ENCODE measurements at places on chromosomes 3 and 15.

- no peak for DNase-seq
Measured at GRCh38 chr3:172918165-172918564, 167.6 kb downstream of the ECT2 start.

GRCh38 chr3:9377981-9378380 is 15.1 kb downstream of the THUMPD3 start:
- DNase-seq, result no peak

GRCh38 chr3:94414418-94414817 is 351.6 kb downstream of the NSUN3 start:
- DNase-seq, result no peak

DNA sequence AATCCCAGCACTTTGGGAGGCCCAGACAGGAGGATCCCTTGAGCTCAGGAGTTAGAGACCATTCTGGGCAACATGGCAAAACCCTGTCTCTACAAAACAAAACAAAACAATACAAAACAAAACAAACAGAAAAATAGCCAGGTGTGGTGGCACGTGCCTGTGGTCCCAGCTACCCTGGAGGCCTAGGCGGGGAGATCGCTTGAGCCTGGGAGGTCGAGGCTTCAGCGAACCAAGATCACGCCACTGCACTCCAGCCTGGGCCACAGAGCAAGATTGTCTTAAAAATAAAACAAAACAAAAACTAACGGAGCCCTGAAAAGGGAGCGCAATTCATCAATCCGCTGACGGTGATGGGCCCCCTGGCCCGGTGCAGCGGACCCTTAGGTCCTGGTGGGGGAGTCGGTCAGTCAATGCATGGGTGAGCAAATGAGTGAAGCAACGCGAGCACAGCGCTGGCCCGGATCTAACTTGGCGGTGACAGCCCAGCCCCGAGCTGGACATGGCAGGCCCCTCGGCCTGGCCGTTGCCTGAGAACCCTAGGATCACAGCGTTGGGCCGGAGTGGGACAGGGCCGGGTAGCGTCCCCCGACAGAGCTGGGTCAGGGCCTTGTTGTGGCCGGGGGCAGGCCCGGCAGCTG is 52.4 kb upstream of the BLM start:
- no peak for DNase-seq

GRCh38 chr15:99320374-99321215 is 69.3 kb downstream of the LRRC28 start:
- no peak for DNase-seq

GRCh38 chr3:38534604-38535003 is 38.5 kb downstream of the EXOG start:
- DNase-seq, result no peak

GRCh38 chr15:63301088-63301487 is 23.7 kb downstream of the APH1B start:
- no peak for DNase-seq

- peak; percentile 93 for DNase-seq
Measured at GRCh38 chr3:45592830-45593707, 1.5 kb upstream of the LIMD1 start.

GRCh38 chr3:103440539-103441203 is 1005.9 kb downstream of the ZPLD1 start:
- DNase-seq, result peak; percentile 23

DNA sequence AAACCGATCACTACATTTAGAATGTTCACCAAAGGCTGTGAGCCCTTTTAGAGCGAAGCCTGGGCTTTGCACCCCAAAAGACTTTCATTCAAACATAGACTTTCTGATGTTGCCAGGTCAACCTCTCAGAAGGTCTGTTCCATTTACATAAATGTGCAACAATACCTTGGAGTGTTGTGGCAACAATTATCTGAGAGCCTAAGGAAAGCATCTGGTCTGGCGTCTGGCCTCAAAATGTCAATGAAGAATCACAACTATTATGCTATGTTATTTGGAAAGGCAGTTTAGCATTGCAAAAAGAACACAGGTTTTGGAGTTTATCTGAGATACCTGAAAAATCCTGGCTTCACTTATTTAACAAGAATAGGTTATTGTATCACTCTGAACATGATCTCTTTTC is 50.0 kb downstream of the POLR2M start:
- DNase-seq, result no peak

DNA sequence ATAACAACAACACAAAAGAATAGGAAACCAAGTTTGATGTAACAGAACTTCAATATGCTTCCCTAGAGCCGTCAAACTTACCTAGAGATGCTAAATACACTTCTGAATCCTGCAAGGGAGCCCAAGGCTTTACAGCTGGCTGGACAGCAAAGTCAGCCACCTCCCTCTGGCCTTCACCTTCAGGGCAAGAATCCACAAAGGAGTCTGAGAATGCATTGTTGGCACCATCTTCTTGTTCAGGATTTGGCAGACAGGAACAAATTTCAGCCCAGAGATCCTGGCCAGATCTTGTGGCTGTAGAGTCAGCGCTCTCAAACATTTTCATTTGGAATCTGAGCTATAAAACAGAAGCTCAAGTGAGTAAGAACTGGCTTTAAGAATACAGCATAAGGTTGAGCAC is 2.2 kb downstream of the CCDC32 start:
- no peak for DNase-seq

DNA sequence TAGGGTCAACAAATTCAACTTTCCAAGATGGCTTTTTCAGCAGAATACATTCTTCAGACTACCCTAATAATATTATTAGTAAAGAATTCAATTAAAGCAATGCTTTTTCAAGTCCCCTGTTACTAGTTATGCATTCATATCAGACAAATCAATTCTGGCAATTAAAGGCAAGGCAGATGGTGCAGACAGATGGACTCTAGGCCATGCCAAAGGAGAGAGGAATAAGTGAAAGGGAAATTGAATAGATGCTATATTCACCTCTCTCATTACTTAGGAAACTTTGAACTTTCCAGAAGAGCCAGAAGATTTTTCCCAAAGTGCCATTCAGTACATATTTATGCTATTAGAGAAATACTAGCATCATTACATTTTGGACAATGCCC is 487.7 kb upstream of the RASGRP1 start:
- no peak for DNase-seq
